ENCODE measurements at places on chromosomes 6 and 20.

GRCh38 chr6:117974914-117975627 is 68.0 kb downstream of the SLC35F1 start:
- DNase-seq = no peak

DNA sequence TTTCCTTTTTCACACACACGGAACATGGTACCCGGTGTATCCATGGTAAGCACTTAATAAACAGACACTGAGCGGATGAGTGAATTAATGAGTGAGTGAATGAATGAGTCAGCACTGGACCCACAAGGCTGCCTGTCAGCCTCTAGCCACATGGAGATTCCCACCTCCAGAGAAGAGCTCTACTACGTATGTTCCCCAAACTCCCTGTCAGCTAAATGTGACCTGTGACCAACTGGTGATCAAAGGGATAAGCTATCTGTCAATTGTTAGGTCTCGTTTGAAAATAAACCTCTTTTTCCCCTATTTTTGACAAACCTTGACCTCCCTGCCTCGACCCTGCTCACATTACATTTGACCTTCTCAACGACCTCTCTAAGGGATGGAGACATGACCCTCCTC is 24.5 kb upstream of the TAF8 start:
- no peak for DNase-seq

DNA sequence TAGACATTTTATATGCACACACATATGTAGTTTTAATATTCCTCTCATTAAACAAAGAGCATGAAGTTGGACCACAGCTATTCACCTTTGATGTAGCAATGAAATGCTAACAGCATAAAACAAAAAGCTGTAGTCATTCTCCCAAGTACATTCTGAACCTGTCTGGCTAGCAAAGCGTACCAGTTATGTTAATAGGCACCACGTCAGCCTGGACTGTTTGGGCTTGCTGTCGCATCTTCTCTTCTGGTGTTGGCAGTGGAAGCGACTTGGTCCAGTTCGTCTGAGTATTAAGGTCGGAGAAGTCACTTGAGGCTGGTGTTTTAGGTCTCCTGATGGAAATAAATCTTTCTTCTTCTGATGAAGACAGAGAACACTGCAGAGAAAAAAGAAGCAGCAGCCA is 42.8 kb downstream of the HEBP2 start:
- no peak for DNase-seq

DNA sequence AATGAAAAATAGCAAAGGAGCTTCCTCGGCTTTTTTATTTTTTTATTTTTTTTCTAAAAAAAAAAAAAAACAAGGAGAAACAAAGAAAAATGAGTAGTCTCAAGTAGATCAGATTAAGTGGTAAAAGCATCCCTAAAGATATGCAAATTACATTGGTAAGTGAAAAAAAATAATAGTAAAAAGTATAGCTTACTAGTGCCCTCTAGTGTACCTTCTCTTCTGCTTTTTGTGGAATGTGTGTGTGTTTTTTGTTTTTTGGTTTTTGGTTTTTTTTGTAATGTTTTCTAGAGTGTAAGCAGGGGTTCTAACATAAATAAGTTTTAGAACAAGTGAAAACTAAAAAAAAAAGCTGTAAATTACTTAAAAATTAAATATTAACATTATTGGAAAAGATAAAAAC is 1062.0 kb downstream of the HACE1 start:
- no peak for DNase-seq

DNA sequence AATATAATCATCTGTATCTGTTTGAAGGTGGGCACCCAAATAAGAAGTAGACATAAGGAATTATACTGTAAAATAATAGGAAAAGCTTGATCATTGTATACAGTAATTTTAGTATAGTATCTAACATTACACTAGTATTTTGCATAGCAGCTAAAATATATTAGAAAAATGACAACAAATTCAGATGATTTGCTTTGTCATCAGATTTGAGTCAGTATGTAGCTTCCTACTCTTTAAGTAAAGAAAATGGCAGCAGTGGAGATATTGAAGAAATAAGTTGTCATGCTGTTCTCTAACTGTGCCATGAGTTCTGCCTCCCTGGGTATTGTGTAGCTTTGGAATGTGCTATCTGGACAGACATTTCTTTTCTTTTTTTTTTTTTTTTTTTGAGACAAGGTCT is 74.4 kb downstream of the TIAM2 start:
- no peak for DNase-seq

- no peak for DNase-seq
Measured at GRCh38 chr6:25637960-25638434, 14.0 kb upstream of the SCGN start.

DNA sequence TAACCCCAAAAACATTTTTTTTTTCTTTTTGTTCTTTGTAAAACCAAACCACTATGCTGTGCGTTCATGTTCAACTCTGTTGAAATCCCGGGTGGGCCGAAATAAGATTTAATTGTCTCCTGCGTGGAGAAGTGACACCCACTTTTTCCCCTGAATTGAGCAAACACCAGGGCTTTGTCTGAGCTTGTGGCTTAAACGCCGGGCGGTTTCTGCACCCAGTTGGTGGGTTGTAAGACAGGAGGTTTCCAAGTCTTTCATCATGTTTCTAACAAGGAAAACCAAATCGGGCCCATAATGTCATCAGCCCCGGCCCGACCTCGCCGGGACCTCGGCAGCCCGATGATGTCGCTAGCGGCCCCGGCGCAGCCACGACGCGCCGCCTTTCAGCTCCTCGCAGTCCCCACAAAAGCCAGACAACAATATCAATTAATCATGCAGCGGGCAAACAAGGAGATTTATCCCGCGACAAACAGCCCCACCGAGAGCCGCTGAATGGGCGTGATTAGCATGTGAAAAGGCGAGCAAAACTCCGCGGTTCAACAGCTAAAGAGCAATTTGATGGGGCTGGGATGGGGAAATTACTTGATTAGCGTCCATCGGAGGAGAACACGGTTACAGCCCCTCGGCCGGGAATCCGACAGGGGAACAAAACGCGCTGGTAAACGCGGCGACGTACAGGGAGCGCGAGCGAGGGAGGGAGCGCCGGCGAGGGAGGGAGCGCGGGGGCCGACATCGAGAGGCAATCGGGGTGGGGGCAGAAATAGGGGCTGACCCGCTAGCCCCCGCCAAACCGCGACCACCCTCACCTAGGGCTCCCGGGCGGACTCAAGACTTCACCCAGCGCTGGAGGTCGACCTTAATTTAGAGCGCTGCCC is 5.3 kb downstream of the LINC00237 start:
- no peak for DNase-seq

Data from RWPE2 (cell line).